Astrocyte (in vitro differentiated cells and primary cell): ENCODE measurements at places on chromosomes 3 and 15. TPM values are rescaled to one million over a fixed set of nuclear protein-coding genes. Genes with fewer than 3 reads are reported as not detected.

DNA sequence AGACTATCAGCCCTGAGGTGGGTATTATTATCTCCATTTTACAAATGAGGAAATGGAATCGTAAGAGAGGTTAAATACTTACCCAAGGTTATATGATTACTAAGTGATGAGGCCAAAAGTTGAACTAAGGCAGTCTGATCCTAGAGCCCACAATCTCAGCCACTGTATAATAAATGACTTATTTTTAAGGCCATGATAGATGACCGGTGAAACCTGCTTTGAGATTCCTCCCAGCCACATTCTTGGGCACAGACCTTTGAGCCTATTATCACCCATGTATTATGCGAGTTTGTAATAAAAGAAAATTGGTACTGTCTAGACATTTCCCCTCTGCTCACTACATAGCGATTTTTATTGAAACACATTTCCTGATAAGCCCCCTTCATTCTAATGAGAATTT, 37.4 kb downstream of the POLQ start:
- DNase-seq, result no peak

DNA sequence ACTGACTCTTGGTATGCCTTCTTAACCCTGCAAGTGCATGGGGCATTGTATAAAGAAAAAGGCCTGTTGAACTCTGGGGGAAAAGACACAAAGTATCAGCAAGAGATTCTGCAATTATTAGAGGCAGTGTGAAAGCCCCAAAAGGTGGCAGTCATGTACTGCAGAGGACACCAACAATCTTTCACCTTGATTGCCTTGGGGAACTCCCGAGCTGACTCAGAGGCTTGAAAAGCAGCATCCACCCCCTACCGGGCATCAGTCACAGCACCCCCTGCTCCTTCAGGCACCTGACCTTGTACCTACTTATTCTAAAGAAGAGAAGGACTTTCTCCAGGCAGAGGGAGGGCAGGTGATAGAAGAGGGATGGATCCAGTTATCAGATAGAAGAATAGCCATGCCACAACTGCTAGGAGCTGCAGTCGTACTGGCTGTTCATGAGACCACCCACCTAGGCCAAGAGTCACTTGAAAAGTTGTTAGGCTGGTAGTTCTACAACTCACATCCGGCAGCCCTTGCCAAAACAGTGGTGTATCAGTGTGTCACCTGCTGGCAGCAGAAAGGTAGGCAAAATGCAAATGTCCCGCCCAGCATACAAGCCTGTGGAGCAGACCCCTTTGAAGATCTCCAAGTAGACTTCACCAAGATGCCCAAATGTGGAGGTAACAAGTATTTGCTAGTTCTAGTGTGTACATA, 241.6 kb upstream of the CNTN6 start:
- DNase-seq, result no peak

DNA sequence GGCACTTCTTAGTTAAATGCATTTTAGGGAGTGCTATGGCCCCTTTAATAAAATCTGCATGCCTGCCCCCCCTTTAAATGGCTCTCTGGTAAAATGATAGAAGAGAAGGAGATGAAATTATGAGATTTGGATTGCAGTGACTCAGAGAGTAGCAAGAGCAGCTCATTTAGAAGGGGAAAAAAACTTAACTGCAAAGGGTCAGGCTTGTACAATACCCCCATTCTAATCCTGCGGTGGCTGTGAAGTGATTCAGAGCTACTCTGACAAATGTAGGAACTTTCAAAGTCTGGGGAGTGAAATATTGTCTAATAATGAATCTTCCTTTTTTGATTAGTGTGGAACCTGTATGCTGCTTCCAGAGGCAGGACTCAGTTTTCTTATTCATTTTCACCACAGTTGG, 44.1 kb upstream of the TBC1D23 start:
- DNase-seq, result peak; percentile 87

- peak; percentile 36 for DNase-seq
These were observed 90.2 kb downstream of the NFKBIZ start for GRCh38 chr3:101939361-101940049.

GRCh38 chr15:69299451-69299886, 757 bp downstream of the PAQR5 start:
- no peak for DNase-seq

- peak; percentile 18 for DNase-seq
These were observed 84.8 kb upstream of the WNT5A start for GRCh38 chr3:55571913-55572312.

DNA sequence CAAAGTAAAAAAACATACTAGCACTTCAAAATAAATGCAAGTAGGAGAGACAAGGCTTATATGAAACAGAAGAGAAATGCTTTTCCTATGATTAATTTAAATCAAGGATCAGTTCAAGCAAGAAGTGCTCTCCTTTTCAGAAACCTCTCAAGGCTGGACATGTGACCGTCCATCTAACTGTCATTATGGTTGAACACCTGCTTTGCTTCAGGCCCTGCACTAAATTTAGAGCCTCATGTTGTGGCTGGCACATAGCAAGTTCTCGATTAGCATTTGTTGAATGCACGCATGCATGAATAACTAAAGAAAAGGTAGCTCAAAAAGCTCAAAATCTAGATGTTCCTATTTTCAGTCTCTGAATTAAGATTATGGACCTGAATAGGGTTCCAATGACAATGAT, 82.0 kb downstream of the SV2B start:
- no peak for DNase-seq

- DNase-seq, result no peak
These were observed 340.7 kb upstream of the DNAJC19 start for GRCh38 chr3:181330257-181330656.

Gene HDC
- total RNA-seq, result not detected in 2 replicates

Gene GOLGA8J
- 0.67 TPM in 1 of 2 replicates, not detected in the other for total RNA-seq

Gene ZKSCAN7
- total RNA-seq, result 4.8 and 5.7 TPM in 2 replicates

Gene OR5K2
- not detected in 2 replicates for total RNA-seq

Gene CLDN18
- not detected in 2 replicates for total RNA-seq

Gene UBE2E2
- 89.8 and 110 TPM in 2 replicates for total RNA-seq

Gene ULK3
- total RNA-seq, result 14.2 and 15.6 TPM in 2 replicates

Gene CTXN2
- total RNA-seq, result not detected in 2 replicates
